Uterus (tissue), 4 donors: ENCODE measurements at places on chromosomes 4 and X.

GRCh38 chr4:73505567-73505966 is 24.0 kb downstream of the AFM start:
- H3K27ac ChIP-seq: no peak overlapping the region
- H3K4me3 ChIP-seq: no peak overlapping the region
- H3K27me3 ChIP-seq: no peaks in the 10 kb centered on the region
- no peaks in the 10 kb centered on the region for H3K4me1 ChIP-seq

DNA sequence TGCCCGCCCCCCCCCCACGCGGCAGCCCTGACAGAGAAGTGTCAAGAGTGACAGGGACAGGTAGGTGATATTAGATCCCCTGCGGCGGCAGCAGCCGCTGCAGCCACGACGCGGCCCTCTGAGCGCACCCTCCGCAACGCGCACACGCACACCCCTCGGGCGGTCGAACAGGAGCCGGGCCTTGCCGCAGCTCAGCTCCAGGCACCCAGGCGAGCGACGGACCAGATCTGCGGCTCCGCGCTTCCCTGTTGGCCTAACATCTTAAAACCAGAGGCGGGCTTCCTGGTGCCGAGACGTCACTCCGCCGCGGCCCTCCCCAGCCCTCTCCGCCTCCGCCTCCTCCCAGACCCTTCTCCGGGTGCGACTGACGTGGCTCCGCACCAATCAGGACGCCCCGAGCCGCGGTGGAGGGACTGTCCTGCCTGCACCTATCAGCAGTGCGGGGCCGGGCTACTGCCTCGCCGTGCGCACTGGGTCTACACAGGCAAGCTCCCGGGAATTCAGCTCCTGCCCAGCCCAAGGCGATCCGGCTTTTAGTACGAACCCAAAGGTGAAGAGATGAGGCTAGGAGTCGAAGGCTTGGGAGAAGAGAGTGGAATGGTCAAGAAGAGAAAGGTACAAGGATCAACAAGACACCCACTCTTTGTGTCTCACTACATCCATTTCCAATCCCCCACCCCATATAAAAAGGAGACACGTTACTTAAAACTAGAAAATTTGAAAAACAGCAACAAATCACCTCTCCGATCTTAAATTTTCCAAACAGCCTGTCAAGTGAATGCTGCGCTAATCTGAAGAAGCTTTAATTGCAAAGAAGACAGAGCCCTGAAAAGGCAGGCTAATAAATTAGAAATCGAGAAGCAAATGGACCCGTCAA is at the start of gene PITX2:
TSS of gene PITX2 (minus strand) at position 237 of the 877 bp plus-strand sequence. CDS start 617 bp downstream, outside the sequence.
- no peak within 1 kb of the TSS for H3K27ac ChIP-seq
- no peaks in the 10 kb centered on the region for H3K4me1 ChIP-seq
- no peak within 1 kb of the TSS for H3K4me3 ChIP-seq
- H3K27me3 ChIP-seq: peaks cover 40% of the 10 kb centered on the region
- no peaks in the 10 kb centered on the region for H3K36me3 ChIP-seq
- peak; percentile 37 for DNase-seq

DNA sequence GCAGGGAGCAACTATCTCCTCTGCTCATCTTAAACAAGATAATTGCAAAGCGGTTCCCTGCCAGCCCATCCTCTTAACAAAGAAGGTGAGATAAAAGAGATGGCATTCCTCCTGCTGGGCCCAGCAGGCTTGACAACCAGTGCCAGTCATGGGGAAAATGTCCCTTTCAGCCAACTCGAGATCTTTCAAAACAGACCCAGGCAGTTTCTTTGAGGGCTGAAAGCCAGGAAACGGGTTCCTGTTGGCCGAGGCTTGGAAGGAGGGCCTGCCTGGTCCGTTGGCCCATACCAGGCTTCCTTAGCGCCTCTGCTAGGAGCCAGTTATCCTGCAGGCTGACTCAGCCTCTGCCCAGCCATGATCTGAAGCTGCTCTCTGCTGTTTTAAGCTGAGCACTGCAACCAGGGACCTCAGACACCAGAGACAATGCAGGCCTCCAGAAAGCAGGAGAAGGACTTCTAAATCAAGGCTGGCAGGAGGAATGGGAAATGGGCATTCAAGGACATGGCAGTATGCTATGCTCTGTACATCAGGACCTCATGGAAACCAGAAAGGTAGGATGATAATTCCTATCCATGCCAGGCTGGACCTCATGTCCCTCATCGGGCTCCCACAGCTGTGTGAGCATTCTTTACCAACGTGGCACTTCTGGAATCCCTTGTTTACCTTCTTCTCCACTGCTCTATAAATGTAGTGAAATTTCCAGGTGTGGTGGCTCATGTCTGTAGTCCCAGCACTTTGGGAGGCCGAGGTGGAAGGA is 42.4 kb upstream of the SLC2A9 start:
- H3K4me1 ChIP-seq: no peaks in the 10 kb centered on the region
- peak; percentile 50 for DNase-seq

DNA sequence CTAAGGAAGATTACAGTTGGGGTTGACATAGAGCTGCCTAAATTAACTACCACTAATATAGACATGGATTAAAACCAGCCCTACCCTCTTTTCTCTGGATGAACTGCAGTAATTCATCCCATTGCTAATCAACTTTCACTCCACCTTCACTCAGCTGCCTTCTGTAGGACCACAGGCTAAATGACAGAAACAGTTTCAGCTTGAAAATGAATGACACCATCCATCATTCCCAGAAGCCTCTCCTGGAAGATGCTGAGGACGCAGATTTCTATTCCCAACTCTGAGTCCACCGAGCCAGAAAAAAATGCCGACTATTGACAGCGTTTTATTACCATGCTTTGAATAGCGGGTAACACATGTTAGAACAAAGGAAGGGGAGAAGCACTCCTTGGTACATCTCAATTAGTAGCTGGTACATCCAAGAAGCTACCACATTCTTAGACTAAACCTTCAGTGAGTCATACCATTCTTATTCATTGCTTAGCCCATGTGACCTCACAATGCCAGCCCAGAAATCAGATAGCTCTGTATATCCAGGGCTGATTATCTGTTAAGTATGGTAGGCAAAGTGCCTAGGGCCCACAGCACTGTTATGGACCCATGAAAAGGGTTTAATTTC is 25.3 kb downstream of the DCX start:
- no peaks in the 10 kb centered on the region for H3K27me3 ChIP-seq
- H3K36me3 ChIP-seq: no peaks in the 10 kb centered on the region
- no peak overlapping the region for H3K4me3 ChIP-seq
- no peak overlapping the region for H3K27ac ChIP-seq
- DNase-seq: no peak
- H3K4me1 ChIP-seq: no peaks in the 10 kb centered on the region

- no peaks in the 10 kb centered on the region for H3K36me3 ChIP-seq
- H3K4me3 ChIP-seq: no peak overlapping the region
- H3K27ac ChIP-seq: no peak overlapping the region
- no peaks in the 10 kb centered on the region for H3K27me3 ChIP-seq
- H3K4me1 ChIP-seq: no peaks in the 10 kb centered on the region
- no peak for DNase-seq
These were observed 55.0 kb upstream of the PAK3 start for GRCh38 chrX:111041018-111041462.

DNA sequence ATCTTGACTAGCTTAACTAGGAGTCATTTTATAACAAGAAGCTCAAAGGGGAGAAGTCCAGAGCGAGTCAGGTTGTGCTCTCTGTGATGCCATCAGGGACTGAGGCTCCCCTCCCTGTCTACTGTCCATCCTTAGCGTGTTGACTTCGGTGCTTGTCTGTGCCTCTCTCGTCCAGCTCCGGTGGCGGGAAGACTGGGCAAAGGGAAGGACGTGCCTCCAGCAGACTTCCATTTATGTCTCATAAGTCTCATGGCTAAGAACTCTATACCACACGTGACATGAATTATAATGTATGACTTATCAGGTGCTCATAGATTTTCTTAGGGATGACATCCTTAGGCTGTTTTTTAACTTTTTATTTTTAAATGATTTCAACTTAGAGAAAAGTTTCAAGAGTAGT is 92.6 kb upstream of the TLR2 start:
- H3K36me3 ChIP-seq: no peaks in the 10 kb centered on the region
- no peak overlapping the region for H3K27ac ChIP-seq
- no peaks in the 10 kb centered on the region for H3K27me3 ChIP-seq
- H3K4me3 ChIP-seq: no peak overlapping the region
- no peak for DNase-seq
- H3K4me1 ChIP-seq: peaks cover 4% of the 10 kb centered on the region

GRCh38 chrX:134377537-134377936 is 82.4 kb upstream of the HPRT1 start:
- H3K27me3 ChIP-seq: peaks cover 15% of the 10 kb centered on the region
- H3K36me3 ChIP-seq: no peaks in the 10 kb centered on the region
- no peak overlapping the region for H3K4me3 ChIP-seq
- no peak overlapping the region for H3K27ac ChIP-seq

- no peaks in the 10 kb centered on the region for H3K27me3 ChIP-seq
- no peak overlapping the region for H3K27ac ChIP-seq
- no peaks in the 10 kb centered on the region for H3K4me1 ChIP-seq
- H3K4me3 ChIP-seq: no peak overlapping the region
- H3K36me3 ChIP-seq: no peaks in the 10 kb centered on the region
These were observed 3.2 kb upstream of the PLP1 start for GRCh38 chrX:103773445-103773844.

- no peaks in the 10 kb centered on the region for H3K27me3 ChIP-seq
- H3K27ac ChIP-seq: no peak overlapping the region
- DNase-seq: no peak
- no peaks in the 10 kb centered on the region for H3K4me1 ChIP-seq
- H3K36me3 ChIP-seq: no peaks in the 10 kb centered on the region
These were observed 4.3 kb upstream of the SHROOM3 start for GRCh38 chr4:76430519-76431388.

DNA sequence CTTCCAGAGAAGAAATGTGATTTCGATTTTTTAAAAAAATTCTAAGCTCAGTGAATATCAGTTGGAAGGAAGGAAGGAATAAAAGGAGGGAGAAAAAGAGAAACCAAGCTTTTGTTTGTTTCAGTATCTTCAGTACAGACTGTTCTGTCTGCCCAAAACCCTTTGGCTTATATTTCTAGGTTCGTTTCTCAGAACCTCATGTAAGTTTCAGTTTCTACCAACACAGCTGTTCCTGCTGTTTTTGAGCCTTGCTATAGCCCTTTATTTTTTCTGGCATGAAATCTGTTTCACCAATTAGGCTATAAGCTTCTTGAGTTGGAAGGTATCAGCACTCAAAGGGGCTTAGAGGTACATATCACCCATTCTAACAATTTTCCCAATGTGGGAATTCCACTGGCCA is 157.9 kb downstream of the GBA3 start:
- no peak overlapping the region for H3K4me3 ChIP-seq
- H3K4me1 ChIP-seq: no peaks in the 10 kb centered on the region
- no peaks in the 10 kb centered on the region for H3K36me3 ChIP-seq
- no peak overlapping the region for H3K27ac ChIP-seq
- DNase-seq: no peak

- H3K36me3 ChIP-seq: no peaks in the 10 kb centered on the region
- H3K4me1 ChIP-seq: no peaks in the 10 kb centered on the region
- no peak overlapping the region for H3K27ac ChIP-seq
- DNase-seq: no peak
These were observed 75.6 kb downstream of the REPS2 start for GRCh38 chrX:17021851-17022604.

DNA sequence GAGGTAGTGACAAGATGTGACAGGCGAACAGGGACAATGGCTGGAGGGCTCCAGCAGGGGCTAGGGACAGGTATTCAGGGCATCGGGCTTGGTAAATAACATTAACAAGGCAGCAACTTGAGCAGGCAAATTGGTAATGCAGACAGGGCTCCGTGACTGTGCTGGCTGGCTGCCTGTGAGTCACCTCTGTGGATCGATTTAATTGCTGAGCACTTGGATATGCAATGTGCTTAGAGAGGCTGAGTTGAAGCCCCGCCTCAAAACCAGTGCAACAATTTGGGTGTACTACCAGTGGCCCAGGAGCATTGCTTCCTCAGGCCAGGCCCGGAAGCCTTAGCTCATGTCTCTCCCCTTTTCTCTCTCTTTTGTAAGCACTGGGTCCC is 19.5 kb downstream of the CNGA2 start:
- no peak overlapping the region for H3K4me3 ChIP-seq
- H3K36me3 ChIP-seq: no peaks in the 10 kb centered on the region
- DNase-seq: peak; percentile 22
- H3K27me3 ChIP-seq: no peaks in the 10 kb centered on the region

DNA sequence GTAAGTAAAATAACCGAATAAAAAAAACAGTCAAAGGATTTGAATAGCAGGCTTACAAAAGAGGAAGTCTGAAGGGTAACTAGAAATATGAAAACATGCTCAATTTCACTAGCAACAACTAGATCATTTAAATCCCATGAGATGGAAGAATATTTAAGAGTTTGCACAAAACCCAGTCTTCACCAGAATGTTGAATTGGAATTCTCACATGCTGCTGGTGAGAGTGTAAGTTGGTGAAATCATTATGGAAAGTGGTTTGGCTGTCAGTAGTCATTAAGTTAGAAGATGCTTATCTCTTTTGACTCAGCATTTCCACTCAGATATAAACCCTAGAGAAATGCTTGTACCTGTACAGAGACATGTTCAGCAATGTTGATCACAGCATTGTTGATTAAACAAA is 110.1 kb downstream of the PGRMC2 start:
- H3K4me1 ChIP-seq: no peaks in the 10 kb centered on the region
- no peak overlapping the region for H3K4me3 ChIP-seq
- DNase-seq: no peak
- no peak overlapping the region for H3K27ac ChIP-seq

DNA sequence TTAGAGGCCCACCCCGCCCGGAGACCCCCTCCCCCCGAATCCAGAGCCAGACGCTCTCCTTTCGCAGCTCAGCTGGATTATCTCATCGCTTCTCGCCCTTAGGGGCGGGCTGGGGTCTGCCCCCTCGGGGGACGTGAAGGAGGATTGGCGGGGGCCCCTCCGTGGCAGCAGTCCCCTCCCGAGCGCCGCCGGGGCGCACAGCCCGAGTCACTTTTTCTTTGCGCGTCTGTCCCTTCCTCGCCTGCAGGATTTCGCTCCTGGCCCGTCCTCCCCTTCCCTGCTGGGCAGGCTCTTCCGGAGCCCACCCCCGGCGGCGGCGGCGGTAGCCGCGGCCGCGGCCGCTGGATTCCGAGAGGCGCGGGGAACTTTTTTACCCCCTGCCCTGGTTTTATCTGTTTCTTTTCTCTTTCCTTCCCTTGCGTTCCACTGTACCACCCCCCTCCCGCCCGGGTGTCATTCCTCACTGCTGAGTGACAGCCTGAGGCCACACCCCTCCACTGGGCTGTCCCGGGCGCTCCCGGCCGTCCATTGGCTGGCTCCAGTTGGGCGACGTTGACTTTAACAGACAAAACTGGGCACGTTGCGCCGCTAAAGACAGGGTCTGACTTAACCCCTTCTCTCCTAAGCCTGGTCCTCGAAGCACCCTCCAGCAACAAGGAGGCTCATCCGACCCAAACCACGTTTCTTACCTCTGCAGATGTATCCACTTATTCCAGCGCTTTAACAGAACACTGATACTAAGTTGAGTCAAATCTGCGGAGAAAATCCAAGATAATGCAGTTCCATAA is 492 bp upstream of the NKX3-2 start:
- peak overlapping the region; percentile 25 for H3K27ac ChIP-seq
- no peaks in the 10 kb centered on the region for H3K36me3 ChIP-seq

DNA sequence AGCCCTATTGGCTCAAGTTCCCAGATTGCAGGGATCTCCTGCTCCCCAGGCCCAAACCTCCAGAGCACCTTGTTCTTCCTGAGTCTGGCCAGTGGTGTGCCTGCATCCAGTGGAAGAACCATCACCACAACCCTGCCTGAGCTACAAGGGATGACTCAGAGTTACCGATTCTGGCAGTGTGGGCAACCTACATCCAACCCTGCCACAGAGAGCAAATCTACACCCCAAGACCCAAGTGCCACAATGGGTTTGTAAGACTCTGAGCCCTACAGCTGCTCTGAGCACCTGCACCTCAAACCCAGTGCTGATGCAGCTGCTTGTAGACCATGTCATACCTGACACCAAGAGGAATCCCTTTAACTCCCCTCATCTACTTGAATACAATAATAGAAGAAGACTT is 110.0 kb downstream of the SOWAHB start:
- no peak overlapping the region for H3K4me3 ChIP-seq
- no peaks in the 10 kb centered on the region for H3K36me3 ChIP-seq
- H3K27me3 ChIP-seq: no peaks in the 10 kb centered on the region
- no peak overlapping the region for H3K27ac ChIP-seq
- DNase-seq: no peak
